Osteocyte (in vitro differentiated cells): ENCODE measurements at places on chromosomes 11 and 22. TPM values are rescaled to one million over a fixed set of nuclear protein-coding genes. Genes with fewer than 3 reads are reported as not detected.

SOX6 gene
- 13.4 and 17.6 TPM in 2 replicates for total RNA-seq

DTX4 gene
- 1.2 and 2.7 TPM in 2 replicates for total RNA-seq

P2RY6 gene
- not detected in 2 replicates for total RNA-seq

OR6A2 gene
- total RNA-seq: 0.08 TPM in 1 of 2 replicates, not detected in the other

DHCR7 gene
- total RNA-seq: 29.8 and 30.2 TPM in 2 replicates

KRTAP5-2 gene
- total RNA-seq: not detected in 2 replicates

DNA sequence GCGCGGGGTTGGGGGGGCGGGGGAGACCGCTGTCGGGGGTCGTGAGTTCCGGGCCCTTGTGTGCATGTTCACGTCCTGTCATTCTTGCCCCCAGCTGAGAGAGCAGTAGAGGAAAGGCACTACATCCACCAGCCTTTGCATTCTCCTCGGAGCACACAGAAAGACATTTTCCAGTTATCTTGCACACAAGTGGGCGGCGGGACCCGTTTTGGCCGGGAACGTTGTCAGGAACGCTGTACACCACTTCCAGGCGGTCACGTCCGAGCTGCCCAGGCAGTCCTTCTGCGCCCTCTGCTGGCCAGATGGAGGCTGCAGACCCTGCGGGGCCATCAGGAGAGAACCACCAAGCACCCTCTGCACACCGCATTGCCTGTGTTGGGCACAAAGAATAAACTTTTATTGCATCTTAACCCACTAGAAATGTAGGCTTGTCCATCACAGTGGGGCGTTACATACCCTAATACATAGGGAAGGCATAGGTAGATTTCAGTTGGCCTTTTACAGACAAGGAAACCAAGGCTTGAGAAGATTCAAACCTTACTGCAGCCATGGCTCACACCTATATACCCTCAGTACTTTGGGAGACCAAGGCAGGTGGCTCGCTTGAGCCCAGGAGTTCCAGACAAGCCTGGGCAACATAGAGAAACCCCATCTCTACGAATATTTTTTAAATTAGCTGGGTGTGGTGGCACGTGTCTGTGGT lies 2.8 kb upstream of the CDKN1C start:
- H3K4me1 ChIP-seq: peaks cover 25% of the 10 kb centered on the region
- no peaks in the 10 kb centered on the region for H3K36me3 ChIP-seq
- DNase-seq: peak; percentile 96
- H3K27ac ChIP-seq: no peak overlapping the region
- no peaks in the 10 kb centered on the region for H3K27me3 ChIP-seq
- H3K4me3 ChIP-seq: no peak overlapping the region

DNA sequence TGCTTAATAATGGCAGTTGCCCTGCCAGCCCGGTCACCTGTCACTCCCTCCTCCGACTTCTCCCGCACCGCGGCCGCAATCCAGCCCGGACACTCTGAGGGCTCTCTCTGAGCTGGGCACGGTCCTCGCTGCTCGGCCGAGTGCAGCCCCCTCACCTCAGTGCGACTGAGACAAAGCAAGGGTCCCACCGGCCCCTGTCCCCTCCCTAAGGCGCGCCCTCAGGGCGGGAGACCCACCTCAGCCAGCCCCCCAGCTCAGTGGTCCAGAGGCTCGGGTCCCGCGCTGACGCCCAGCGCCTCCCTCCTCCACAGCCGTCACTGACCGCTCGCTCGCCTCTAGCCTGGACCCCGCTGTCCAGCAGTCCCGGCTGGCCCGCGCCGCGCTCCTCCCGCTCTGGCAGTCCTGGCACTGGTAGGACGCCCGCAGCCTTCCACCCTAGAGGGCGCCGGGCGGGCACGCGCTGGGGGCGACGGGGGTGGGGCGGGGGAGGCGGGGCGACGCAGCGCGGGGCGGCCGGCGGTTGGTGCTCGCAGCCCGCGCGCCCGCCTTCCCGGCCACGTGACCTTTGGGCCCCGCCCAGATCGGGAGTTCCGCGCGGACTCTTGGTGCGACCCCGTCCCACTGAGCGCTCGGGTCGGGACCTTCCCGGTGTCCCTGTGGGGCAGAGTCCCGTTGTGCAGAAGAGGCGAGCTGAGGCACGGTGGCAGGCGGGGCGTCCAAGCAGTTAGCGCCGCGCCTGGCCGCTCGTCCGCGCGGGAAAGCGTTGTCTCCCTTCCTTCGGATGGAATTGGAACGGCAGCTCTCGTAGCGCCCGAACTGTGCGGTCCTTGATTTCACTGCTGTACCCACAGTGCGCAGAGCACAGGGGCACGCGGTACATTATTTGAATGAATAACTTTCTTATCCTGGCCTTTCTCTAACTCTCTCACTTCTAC lies 7.8 kb upstream of the L3MBTL2 start:
- H3K27me3 ChIP-seq: peaks cover 10% of the 10 kb centered on the region
- peak overlapping the region; percentile 87 for H3K4me3 ChIP-seq
- no peak overlapping the region for H3K27ac ChIP-seq
- H3K36me3 ChIP-seq: no peaks in the 10 kb centered on the region
- peak; percentile 89 for DNase-seq

- H3K36me3 ChIP-seq: no peaks in the 10 kb centered on the region
- DNase-seq: no peak
- H3K4me3 ChIP-seq: no peak overlapping the region
- H3K27ac ChIP-seq: no peak overlapping the region
Measured at GRCh38 chr11:5564259-5565019, 16.1 kb upstream of the OR52H1 start.

DNA sequence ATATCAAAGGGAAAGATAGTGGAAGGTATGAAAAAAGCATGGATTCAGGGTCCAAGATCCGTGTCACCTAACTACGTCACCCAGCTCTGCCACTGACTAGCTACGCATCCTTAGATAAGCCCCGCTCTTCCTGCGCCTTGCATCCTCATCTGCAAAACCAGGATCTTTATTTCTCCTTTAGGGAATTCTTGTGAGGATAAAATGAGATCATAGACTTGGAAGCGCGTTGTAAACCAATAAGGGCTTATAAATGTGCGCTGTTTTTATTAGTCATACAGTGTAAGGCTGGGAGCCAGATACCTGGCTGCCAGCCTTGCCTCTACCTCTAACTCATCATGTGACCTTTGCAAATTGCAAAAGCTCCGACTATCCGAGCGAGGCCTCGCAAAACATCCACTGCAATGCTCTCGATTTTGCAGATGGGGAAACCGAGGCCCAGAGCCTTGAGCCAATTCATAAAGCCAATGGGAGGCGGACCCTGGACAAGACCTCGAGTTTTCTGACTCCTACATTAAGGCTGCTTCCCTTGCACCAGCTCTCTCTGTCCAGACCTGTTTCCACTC lies 753 bp downstream of the PRPF19 start:
- H3K36me3 ChIP-seq: peaks cover 8% of the 10 kb centered on the region
- H3K27ac ChIP-seq: peak overlapping the region; percentile 77
- peaks cover 18% of the 10 kb centered on the region for H3K27me3 ChIP-seq
- peaks cover 26% of the 10 kb centered on the region for H3K4me1 ChIP-seq
- peak overlapping the region; percentile 89 for H3K4me3 ChIP-seq
- DNase-seq: no peak

DNA sequence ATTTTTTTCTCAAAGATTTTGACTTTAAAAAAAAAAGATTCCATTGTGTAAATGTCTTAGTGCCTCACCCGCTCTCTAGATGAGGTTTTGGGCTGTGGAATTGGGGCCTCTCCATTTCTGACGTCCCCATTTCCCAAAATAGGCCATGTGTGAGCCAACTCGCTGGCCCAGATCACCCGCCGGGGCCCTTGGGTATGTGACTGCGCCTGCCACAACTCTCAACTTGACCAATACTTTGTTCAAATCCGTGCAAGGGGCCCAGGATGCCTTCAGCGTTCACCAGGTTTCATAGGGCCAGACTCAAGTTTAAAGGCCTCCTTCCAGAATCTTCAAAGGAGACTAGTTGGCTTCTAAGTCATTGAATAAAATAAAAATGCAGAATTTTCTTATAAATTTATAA lies 96.0 kb downstream of the DHCR7 start:
- no peaks in the 10 kb centered on the region for H3K36me3 ChIP-seq
- H3K4me1 ChIP-seq: no peaks in the 10 kb centered on the region
- no peak overlapping the region for H3K4me3 ChIP-seq
- no peak for DNase-seq

GRCh38 chr11:69718147-69718546 lies 14.3 kb upstream of the FGF19 start:
- DNase-seq: no peak
- no peak overlapping the region for H3K4me3 ChIP-seq
- no peaks in the 10 kb centered on the region for H3K36me3 ChIP-seq
- peaks cover 20% of the 10 kb centered on the region for H3K4me1 ChIP-seq
- no peak overlapping the region for H3K27ac ChIP-seq
- H3K27me3 ChIP-seq: peaks cover 16% of the 10 kb centered on the region

DNA sequence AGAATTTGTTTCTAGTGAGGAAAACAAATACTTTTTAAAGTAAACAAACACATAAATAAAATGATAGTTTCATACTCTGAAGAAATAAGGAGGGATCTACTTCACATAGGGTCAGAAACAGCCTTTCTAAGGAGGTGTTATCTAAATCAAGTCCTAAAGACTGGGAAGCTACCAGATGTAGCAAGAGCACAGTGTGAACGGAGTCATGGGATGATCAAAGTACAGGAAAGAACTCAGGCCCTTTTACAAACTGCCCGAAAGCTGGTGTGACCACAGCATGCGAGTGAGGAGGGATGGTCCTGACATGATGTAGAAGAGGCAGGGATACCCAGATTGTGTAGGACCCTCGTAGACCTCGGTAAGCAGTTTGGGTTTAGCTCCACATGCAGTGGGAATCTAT lies 102.8 kb downstream of the ARHGAP32 start:
- no peak overlapping the region for H3K4me3 ChIP-seq
- DNase-seq: no peak
- H3K36me3 ChIP-seq: peaks cover 8% of the 10 kb centered on the region

DNA sequence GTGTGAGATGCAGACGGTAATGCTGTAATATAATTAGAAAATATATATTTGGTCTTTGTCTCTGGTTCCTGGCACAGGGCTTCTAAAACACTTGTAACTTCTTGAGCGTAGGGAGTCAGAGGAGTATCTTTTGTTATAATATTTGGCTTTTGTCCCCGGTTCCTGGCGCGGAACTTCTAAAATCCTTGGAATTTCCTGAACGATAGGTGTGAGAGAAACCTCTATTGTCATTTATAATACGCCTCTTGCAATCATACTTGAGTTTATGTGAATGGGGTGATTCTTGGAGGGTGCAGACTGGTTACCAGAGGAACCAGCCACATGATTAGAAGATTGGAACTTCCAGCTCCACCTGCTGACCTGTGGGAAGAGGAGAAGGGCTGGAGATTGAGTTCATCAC lies 54.1 kb upstream of the ZBED5 start:
- H3K27me3 ChIP-seq: no peaks in the 10 kb centered on the region
- no peak overlapping the region for H3K4me3 ChIP-seq
- H3K4me1 ChIP-seq: peaks cover 28% of the 10 kb centered on the region
- no peak for DNase-seq
- H3K27ac ChIP-seq: no peak overlapping the region

DNA sequence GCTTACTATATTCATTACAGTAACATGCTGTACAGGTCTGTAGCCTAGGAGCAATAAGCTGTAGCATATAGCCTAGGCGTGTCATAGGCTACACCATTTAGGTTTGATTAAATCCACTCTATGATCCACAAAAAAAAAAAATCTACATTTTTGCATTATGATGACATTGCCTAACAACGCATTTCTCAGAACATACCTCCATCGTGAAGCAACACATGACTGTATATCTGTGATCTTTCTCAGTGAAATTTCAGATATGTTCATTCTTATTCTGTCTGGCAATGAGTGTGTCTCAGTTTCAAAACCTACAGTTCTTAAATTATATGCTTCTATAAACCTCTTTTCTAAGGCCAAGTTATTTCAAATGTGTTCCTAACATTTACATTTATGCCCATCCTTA lies 140.3 kb downstream of the CADM1 start:
- no peak overlapping the region for H3K4me3 ChIP-seq
- no peak overlapping the region for H3K27ac ChIP-seq

DNA sequence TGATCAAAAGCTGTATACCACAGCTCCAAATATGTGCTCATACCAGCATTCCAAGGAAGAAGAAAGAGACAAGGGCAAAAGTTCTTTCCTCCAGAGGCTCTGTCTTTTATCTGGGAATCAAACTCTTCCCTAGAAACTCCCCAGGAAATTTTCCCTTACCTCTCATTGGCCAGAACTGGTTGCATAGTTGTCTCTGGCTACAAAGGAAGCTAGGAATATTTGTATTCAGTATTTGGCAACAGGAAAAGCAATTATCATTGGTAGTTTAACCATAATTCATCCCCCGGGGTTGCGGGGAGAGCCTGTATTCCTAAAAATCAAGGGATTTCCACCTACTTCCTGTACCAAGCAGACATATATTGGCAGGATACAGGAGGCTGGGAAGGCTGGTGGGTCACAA lies 10.5 kb upstream of the ZFTA start:
- no peak overlapping the region for H3K4me3 ChIP-seq
- H3K27me3 ChIP-seq: no peaks in the 10 kb centered on the region
- no peak for DNase-seq
- no peaks in the 10 kb centered on the region for H3K36me3 ChIP-seq
- no peak overlapping the region for H3K27ac ChIP-seq

DNA sequence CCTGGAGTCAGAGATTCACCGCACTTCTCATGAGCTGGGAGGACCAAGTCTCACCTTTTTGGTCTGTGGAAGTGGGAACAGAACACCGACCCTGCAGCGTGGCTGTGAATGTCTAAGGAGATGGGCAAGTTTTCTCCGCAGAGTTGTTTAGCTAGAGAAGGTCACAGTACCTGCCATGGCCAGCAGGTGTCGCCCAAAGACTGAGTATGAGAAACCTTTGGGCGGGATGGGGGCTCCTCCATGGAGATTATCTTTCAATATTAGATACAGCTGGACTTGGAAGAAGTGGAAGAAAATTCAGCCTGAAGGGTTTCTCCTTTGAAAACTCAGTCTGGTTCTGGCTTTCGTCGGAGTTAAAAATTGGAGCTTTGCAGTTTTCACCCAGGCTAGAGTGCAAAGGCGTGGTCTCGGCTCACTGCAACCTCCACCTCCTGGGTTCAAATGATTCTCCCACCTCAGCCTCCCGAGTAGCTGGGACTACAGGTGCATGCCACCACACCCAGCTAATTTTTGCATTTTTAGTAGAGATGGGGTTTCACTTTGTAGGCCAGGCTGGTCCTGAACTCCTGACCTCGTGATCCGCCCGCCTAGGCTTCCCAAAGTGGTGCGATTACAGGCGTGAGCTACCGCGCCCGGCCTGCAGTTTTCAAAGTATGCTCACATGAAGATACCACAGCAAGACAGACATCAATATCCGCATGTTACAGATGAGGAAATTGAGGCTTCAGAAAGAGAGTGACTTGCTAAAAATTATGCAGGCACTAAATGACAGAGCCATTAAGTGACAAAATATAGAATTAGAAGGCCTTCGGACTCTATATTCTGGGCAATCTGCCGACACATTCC lies 10.7 kb upstream of the DSCAML1 start:
- peaks cover 9% of the 10 kb centered on the region for H3K4me1 ChIP-seq
- no peak overlapping the region for H3K27ac ChIP-seq
- no peak overlapping the region for H3K4me3 ChIP-seq

- H3K27me3 ChIP-seq: no peaks in the 10 kb centered on the region
- peaks cover 8% of the 10 kb centered on the region for H3K36me3 ChIP-seq
- no peak overlapping the region for H3K27ac ChIP-seq
- no peak for DNase-seq
- H3K4me3 ChIP-seq: no peak overlapping the region
Measured at GRCh38 chr11:15975742-15976141, 380.6 kb downstream of the SOX6 start.

GRCh38 chr11:97684486-97685439 lies 1295.0 kb downstream of the JRKL start:
- DNase-seq: no peak
- H3K36me3 ChIP-seq: no peaks in the 10 kb centered on the region
- H3K27me3 ChIP-seq: peaks cover 40% of the 10 kb centered on the region
- H3K4me3 ChIP-seq: no peak overlapping the region
- no peak overlapping the region for H3K27ac ChIP-seq

- peaks cover 15% of the 10 kb centered on the region for H3K4me1 ChIP-seq
- peaks cover 12% of the 10 kb centered on the region for H3K36me3 ChIP-seq
- no peak overlapping the region for H3K27ac ChIP-seq
- no peak overlapping the region for H3K4me3 ChIP-seq
- DNase-seq: no peak
Measured at GRCh38 chr11:100703801-100704575, 16.9 kb downstream of the ARHGAP42 start.
